ENCODE measurements at places on chromosomes 13 and 19. TPM values are rescaled to one million over a fixed set of nuclear protein-coding genes. Genes with fewer than 3 reads are reported as not detected.

DNA sequence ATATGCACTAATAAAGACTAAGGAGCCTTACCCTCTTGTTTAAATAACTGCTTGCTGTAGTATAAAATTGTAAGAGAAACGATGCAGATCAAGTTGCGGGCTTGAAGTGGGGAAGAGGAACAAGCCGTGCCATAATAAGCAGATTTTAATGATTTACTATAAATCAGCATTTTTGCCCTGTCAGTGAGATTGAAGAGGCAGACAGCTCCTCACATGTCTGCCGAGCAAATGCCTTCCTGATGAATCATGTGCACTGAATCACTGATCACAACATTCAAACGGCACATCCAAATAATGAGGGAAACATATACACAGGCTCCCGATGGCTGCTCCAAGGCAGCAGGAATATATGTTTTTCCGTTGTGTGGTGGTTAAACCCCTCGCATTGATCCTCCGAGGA lies 282.9 kb downstream of the TSHZ3 start:
- DNase-seq = peak; percentile 31

DNA sequence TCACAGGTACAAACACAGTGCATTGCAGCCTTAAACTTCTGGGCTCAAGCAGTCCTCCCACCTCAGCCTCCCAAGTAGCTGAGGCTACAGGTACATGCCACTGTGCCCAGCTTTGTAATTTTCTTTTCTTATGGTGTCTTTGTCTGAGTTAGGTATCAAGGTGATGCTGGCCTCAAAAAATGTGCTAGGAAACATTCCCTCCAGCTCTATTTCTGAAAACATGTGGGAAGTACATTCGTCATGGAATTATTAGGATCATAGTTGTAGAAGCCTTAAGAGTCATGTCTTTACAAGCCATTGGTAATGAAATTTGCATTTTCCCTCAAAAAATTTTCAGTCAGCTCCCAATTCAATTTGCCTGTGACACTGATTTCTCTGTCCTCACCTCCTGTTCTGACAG lies 231.6 kb downstream of the DCT start:
- no peak for DNase-seq

DNA sequence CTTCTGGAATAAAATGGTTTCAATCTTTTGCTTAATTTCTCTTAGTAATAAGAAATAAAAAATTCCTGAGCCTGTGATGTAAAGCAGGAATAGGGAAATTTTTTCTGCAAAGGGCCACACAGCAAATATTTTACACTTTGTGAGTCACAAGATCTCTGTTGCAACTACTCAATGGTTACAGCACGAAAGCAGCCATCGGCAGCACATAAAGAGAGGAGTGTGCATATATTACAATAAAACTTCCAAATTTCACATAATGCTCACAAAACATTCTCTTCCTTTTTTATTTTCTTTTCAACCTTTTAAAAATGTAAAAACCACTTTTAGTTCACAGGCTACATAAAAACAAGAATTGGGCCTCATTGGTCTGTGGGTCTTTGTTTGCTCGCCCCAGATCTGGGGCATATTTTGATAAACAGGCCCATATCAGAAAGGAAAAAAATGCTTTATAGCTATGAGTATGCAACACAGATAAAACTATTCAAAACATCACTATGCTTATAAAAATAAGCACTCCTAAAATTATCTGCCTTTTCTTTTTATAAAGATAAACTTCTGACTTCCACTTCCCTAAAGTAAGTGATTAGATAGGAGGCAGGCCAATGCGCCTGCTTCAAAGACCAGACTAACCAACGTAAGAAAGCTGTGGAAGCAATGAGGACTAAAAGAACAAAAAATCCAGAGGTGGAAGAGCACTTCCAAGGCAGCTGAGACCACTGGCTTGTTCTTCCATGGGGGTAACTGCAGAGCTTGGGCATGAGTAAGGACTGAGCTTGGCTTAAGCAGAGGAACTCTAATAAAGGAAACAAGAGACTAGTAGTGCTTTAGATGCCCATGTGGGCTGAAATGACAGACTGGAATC lies 26.5 kb downstream of the MYCBP2 start:
- peak; percentile 86 for DNase-seq

- no peak for DNase-seq
Measured at GRCh38 chr13:110576736-110577476, 15.4 kb upstream of the RAB20 start.

- DNase-seq = peak; percentile 64
Measured at GRCh38 chr13:79901336-79901735, 420.4 kb downstream of the NDFIP2 start.

DNA sequence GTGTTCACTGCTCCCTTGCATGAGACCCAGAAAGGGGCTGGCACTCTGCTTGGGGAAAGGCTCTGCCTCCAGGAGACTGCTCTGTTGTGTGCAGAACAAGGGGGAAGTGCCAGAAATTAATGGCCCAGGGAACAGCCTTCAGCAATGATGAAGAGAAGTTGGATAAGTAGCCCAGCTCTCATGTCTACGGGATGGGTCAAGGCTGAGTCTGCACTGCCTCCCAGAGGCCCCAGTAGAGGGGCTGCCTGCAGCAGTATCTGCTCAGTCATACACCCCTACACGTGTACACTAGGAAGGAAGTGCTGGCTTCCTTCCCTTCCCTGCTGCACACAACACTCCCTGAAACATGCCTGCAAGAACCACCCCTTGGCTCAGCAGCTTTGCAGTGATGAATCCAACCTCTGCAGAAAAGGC lies 54.6 kb upstream of the URI1 start:
- DNase-seq = no peak

GRCh38 chr13:60311527-60311926 lies 85.5 kb upstream of the TDRD3 start:
- no peak for DNase-seq

GRCh38 chr19:55042688-55043087 lies 4.6 kb upstream of the GP6 start:
- DNase-seq = no peak

DNA sequence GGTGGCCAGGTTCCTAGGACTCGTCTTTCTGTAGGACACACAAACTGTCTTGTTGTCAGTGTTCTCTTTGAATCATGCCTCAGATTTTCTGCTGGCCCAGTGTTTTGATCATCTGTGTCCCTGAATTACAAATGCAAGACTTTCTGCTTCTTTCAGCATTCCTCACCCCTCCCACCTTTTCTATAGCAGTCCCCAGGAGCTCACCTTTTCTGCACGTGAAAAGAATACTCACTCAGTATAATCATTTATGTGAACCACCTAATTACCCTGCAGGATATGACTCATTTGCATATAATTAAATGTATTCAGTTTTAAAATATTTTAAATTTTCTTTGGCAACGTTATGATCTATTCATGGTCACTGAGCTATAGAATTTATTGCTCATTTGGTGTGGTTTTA lies 389.2 kb downstream of the ITGBL1 start:
- DNase-seq = no peak

DNA sequence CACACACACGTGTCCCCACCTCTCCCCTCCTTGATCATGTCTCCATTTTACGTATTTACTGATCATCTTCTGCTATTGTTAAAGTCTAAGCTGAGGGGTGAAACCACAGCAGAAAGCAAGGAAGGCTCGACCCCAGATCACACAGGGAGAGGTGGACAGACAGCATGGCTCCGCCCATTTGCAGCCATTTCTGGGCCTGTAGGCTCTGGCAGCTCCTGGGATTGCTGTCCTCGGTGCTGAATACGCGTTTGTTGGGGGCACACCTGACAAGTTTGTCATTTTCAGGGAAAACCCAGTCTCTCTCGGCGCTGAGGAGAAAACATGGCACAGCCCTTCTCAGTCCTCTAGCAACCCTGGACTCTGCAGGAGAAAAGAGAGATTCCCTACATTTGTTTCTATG lies 8.0 kb downstream of the TMEM86B start:
- no peak for DNase-seq

GRCh38 chr13:36051082-36051481 lies 80.1 kb downstream of the DCLK1 start:
- no peak for DNase-seq

DNA sequence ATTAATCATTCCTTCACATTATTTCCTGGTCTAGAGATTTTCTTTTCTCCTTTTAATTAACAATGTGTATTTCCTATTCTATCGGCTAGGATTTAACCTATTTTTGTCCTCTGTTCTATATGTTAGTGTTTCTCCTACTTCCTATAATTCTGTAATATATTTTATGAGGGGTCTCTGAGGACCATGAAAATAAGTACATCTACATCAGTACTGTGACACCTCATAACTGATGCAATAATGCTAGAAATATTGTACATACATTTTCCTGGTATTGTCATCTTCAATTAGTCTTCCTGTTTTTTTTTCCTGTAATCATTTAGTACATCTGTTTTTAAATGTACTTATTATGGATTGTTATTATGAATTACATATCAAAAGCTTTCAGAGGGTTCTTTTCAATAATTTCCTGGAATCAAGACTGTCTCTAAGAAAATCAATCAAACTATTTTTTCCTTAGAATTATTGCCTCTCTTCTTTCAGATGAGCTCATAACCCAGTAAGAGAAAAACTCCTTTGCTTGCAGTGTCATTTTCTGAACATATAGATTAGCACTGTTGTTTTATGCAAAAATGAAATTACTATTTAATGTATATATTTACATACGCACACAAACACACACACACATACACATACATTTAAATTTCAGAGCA lies 1004.3 kb downstream of the SLITRK5 start:
- no peak for DNase-seq

- DNase-seq = peak; percentile 48
Measured at GRCh38 chr13:51453959-51454703, 1.3 kb upstream of the INTS6 start.

- DNase-seq = no peak
Measured at GRCh38 chr13:20989656-20990321, 71.6 kb downstream of the LATS2 start.

DNA sequence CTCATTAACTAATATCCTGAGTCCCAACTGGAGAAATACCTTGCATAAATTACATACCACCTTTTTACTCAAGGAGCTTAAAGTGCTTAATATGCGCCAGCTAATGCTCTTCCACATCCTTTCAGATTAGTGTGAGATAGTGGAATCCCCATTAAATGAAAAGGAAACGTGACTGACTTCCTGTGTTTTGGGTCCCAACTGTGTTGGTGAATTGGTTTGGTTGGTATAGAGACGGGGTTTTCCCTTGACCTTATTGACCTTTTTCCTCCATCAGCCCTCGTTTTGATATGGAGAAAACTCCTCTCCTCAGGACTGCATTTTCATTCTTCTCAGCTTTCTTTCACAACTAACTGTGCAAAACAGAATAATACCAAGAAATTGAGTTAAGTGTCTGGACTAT lies 163.5 kb downstream of the PAN3 start:
- no peak for DNase-seq

DNA sequence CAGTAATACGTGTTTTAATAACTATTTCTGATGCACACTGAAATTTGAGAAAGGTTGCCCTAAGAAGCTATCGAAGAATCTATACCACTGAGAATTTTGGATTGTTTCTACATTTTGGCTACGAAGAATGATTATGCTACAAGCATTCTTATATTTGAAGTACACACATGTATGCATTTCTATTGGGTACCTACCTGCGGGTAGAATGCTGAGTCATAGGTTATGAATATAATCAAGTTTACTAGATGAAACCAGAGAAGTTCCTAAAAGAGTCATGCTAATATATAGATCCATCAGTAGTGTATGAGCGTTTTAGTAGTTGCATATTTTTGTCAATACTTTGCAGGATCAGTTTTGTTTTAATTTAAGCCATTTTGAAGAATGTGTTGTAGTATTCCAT lies 62.0 kb upstream of the PCDH20 start:
- no peak for DNase-seq

DNA sequence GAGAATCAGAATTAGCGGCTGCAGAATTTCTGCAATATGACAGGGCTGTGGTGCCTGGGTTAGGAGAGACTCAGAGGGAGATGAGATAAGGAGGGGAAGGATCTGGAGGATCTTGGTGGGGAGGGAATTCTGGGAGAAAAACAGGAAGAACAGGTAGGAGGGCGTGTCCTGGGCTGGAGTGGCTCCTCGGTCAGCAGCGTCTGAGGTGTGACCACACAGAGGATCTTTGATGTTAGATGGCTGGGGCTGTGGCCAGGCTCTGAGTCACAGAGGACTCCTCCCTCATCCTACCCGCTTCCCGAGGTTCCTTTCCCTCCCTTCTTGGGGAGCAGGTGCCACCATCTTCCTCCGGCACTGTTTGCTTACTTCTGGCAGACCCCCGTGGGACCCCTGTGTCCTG lies 6.4 kb upstream of the KLK6 start:
- no peak for DNase-seq

DNA sequence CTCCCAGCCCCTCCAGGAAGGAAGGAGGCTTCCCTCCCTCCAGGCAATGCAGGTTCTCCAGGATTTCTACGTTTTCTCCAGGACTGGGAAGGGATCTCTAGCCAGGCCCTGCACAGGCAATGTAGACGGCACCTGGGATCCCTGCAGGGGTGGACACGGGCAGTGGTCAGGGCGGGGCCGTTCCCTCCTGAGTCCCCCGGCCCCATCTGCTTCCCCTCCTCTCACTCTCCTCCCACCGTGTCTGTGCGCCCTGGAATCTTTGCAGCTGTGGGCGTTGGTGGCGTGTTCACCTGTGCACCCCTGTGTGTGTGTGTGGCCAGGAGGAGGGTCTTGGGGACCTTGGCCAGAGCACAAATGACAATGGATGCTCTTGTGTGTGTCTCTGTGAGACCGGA lies 10.0 kb downstream of the NRTN start:
- no peak for DNase-seq

GRCh38 chr19:45153339-45154063 lies 7.3 kb downstream of the NKPD1 start:
- peak; percentile 61 for DNase-seq

GRCh38 chr19:48461982-48462655 lies 6.7 kb downstream of the KCNJ14 start:
- DNase-seq = no peak

DNA sequence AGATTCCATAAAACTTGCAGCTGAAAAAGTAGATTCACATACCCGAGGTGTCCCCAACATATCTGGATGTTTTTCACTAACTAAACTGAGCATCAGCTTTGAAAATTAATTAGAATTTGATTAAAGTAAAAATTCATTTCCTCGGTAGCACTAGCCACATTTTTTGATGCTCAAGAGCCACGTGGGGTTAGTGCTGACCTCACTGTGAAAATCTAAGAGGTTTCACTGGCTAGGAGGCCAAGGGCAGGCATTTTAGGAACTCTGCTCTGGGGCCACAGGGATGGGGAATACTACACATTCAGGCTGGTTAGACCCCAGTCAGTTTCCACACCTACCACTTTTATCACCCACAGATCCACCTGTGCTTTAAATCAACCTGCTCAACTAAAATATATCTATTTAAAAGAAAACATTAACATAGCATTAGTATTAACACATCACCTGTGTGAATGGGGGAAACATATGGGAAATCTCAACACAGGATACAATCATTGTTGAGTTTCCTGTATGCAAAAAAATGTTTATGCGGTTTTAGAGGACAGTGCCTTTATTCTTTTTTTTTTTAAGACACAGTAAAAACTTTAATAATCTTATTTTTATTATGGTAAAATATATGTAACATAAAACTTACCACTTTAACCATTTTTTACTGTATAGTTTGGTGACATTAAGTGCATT lies 45.5 kb downstream of the BRD4 start:
- no peak for DNase-seq

GRCh38 chr19:47021536-47022139 lies 2.0 kb downstream of the NPAS1 start:
- peak; percentile 16 for DNase-seq

Gene DEDD2
- total RNA-seq = 15.1 TPM

Gene TICAM1
- total RNA-seq = 3.5 TPM

Gene CGB3
- not detected for total RNA-seq

Gene CGB7
- total RNA-seq = under 0.01 TPM

Gene MAMSTR
- total RNA-seq = 1.7 TPM

Gene ANKRD10
- 60.5 TPM for total RNA-seq

Gene IGFL1
- total RNA-seq = not detected

Gene CEACAM4
- total RNA-seq = not detected

Gene ZNF846
- total RNA-seq = 10.8 TPM

All from fibroblast of villous mesenchyme (primary cell).